Spleen (tissue), 13 donors: ENCODE measurements at places on chromosomes 7 and 10. TPM values are rescaled to one million over a fixed set of nuclear protein-coding genes. Genes with fewer than 3 reads are reported as not detected.

Gene HKDC1
- total RNA-seq = 0.43 TPM

Gene COL26A1
- 0.19 TPM for total RNA-seq

Gene AZGP1
- total RNA-seq = not detected

Gene PTER
- 21.0 TPM for total RNA-seq
